Stimulated activated CD4-positive, alpha-beta T cell treated with anti-CD3 and anti-CD28 coated beads, Interleukin-1b, Interleukin-23, amount 100 ng/mL, for 1 hour (primary cell): ENCODE measurements at places on chromosomes 4 and X.
A peak's percentile ranks its signal among the peaks of the same experiment; 100 is the strongest.

- no peak for DNase-seq
Measured at GRCh38 chrX:80648023-80648422, 161.7 kb downstream of the BRWD3 start.

- no peak for DNase-seq
Measured at GRCh38 chr4:156939801-156940200, 31.8 kb downstream of the PDGFC start.

GRCh38 chrX:123601437-123601836 lies 131.4 kb downstream of the THOC2 start:
- DNase-seq: no peak

DNA sequence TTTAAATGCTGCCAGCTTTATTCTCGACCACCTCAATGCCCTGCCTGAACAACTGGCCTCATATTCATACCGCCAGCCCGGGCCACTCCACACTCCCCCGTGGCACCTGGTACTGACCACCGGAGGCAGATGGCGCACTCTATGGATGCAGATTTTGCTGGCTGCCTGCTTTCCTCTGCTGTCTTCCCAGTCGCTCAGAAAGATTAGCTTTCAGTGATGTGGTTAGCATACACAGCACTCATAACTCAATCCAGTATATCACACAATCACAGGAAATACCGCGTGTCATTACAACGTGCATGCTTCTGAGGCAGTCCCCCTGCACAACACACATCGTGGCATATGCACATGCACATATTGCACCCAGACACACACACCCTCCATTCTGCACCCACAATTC lies 147.2 kb upstream of the BCOR start:
- DNase-seq: no peak

- DNase-seq: no peak
Measured at GRCh38 chrX:49129427-49129826, 5.9 kb upstream of the GPKOW start.

GRCh38 chr4:106422766-106423165 lies 54.2 kb upstream of the GIMD1 start:
- DNase-seq: no peak

GRCh38 chr4:141210168-141210567 lies 10.5 kb upstream of the ZNF330 start:
- DNase-seq: no peak

DNA sequence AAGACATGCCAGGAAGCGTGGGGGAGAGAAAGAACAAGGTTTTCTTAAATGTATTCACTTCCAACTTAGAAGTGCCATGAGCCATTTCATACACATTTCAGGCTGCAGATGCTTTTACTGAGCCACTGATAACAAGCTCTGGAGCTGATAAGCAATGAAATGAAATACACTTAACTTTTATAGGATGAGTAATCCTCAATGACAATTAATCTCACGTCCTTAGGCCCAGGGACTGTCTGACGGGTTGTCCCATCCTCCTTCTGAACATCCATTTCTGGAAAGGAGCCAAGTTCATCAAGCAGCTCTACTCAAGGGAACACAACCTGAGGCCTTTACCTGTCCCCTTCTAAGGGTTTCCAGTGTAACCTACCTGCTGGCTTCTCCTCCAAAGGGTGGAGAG lies 121.2 kb downstream of the PARM1 start:
- no peak for DNase-seq

DNA sequence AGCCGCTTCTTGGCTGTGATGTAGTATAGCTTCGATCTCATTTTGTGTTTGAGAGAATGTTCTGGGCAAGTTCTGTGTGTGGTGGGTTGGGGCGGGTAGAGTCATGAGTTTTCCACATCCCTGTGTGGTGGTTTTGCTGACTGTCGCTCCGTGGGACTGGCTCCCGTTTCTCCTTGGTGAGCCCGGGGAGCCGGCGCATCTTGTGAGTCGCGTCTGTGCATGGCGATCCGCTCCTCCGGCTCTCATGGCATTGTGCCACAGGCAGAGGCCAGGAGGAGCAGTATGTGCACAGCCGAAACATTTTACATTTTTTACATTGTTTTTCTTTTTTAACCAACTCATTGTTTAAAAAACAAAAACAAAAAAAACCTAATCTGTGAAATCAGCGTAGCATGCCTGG lies 27.7 kb upstream of the TBC1D14 start:
- no peak for DNase-seq

- DNase-seq: peak; percentile 19
Measured at GRCh38 chr4:16916719-16917337, 18.4 kb upstream of the LDB2 start.

- DNase-seq: no peak
Measured at GRCh38 chr4:159604781-159605180, 501.9 kb downstream of the RAPGEF2 start.
